ENCODE measurements at places on chromosomes 1 and 21.

- no peak for DNase-seq
Observed at GRCh38 chr1:224192082-224192788, 9.2 kb downstream of the DEGS1 start.

DNA sequence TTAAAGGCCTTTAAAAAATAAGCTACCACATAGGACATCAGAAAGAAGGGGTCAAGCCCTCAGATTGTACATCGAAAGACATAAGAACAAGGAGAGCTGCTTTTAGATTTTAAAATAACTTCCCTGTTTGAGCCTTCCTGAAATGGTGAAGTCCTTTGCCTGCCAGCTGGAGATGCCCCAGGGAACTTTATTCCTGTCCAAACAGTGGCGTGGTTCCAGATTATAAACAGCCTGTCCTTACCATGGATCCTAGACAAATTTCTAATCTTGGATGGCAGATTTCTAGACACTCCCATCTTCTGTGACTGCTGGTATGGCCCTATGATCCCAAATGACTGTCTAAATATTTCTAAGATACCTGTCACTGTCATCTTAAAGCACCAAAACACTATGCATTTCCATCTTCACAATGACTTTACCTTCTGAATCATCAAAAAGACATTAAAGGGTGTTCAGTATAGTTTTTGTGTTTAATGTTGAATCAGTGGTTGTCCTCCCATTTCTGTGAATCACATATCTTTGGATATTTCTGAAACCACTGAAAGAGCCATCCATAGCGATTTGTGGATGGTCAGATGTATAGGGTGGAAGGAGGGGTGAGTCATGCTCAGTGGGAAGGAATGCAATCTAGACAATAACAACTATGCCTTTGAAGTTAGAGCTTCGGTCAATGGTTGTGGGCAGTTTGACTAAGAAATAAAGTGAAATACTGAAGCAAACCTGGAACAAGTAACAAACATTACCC, 23.2 kb downstream of the ILDR2 start:
- peak; percentile 58 for DNase-seq

GRCh38 chr1:231986631-231987336, 360.2 kb downstream of the DISC1 start:
- no peak for DNase-seq

DNA sequence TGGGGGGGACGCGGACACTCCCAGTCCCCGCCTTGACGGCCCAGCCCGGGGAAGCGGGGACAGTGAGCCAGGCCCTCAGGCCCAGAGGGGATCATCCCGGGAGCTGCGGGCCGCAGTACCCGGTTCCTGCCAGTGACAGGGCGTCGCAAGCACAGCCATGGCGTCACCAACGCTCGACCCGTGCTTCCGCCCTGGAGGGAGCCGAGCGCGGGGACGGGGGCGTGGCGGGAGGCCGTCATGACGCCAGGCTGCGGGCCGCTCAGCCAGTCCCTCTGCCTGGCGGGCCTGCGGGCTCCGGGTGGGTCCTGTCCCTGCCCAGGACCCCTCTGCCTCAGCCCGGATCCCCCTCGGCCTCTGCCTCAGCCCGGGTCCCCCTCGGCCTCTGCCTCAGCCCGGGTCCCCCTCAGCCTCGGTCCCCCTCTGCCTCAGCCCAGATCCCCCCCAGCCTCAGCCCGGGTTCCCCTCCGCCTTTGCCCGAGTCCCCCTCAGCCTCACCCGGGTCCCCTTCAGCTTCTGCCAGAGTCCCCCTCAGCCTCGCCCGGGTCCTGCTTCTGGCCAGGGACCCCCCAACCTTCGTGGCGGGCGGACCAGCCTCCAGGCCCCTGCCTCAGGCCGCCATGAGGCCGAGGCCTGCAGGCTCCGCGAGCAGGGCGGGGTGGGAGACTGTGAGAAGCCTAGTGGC, 2.3 kb upstream of the SLC2A5 start:
- no peak for DNase-seq

DNA sequence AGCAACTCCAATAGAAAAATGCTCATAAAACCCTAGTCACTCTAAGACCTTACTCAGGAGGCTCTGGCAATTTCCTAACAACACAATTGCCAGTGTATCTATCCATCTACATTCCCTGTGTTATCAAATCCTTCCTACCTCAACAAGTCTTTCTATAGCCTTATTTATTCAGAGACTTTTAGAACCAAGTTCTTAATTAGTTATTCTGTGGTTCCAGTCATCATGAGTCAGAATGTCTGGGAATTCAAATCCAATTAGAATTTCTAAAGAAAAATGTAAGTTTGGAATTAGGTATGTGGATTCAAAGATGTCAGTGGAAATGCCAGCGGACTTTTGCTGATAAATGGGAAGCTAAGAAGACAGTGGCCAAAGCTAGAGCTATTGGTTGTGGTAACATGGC, 302.6 kb upstream of the C1orf87 start:
- no peak for DNase-seq

DNA sequence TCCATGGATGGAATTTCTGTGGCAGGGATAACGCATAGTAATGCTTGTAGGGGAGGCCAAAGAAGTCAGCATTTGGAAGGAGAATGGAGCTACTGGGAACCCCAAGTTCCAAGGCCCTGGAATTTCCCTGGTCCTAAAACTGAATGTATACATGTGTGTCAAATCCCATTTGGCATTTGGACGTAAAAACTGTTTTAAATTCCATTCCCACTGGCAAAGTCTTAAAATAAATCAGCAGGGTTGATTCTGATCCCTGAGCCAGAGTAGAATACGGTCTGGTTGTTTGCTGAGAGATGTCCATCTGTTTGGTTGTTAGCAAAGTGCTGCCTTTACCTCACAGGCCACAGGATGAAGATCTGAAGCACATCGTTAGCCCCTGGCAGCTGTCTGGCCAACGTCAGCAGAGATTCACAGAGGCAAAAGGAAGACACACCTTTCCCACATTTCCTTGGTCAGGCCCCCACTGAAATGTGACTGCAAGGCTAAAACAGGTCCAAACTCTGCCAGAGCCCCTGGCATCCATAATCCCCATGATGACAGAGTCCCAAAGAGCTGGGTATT, 62.2 kb downstream of the GORAB start:
- no peak for DNase-seq

DNA sequence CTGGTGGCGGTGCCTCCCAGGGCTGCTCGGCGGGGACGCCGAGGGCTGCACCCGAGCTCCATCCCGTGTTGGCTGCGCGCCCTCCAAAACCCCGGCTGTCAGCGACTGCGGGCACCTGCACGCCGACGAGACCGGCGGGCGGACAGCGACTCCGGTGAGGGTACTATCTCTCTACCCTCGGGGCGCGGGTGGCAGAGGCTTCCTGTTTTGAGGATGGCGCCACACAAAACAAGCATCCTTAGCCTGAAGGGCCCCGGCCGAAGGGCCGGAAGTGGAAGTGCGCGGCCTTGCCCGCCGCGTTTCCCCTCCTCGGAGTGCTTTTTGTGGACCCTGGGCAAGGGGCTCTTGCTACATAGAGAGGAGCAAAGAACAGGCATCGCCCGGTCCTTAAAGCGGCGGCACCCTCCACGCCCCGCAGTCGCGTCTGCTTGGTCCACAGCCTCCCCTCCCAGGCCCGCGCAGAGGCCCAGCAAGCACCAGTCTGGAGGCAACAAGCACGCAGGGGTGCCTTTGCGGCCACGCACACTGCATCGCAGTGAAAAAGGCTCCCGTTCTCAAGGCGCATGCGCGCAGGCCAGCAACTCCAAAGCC, 561 bp upstream of the COQ8A start:
- DNase-seq, result peak; percentile 71

- no peak for DNase-seq
Observed at GRCh38 chr1:31598980-31599379, 18.5 kb upstream of the HCRTR1 start.

DNA sequence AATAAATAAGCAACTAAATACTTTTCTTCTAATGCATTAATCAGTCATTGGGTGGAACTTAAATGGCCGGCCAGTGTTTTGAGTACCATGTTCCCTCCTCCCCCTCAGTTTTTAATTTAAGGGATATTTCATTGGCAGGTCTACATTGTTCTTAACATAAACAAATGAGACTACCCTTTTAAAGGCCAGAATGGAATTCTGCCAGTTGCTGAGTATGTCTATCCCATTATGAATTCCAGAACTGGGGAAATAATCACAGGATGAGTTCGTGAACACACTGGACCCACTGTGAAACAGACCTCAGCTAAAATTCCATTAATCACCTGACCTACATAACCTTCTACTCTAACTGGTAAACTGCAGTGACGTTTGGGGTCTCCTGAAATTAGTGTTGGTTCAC, 305.5 kb upstream of the PKN2 start:
- no peak for DNase-seq

DNA sequence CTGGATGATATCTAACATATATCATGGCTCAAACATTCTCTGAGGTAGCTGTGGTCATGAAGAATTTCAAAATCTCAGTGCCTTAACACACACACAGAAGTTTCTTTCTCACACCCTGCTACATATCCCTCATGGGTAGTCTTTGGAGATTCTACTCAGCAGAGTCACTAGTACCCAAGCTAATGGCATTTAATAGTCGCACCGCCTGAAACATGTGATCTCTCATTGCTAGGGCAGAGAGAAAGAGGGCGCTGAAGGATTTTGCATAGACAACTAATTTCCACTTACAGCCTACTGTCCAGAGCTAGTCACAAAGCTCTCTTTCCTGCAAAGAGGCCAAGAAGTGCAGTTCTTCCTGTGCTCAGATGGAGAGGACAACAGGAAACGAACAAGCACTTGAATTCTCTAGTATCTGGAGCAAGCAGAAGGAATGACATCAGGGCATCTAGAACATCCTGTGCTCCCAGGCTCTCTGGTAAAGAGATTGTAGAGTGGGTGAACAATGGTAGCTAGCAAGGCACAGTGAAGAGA, 183.4 kb upstream of the PTBP2 start:
- DNase-seq, result peak; percentile 36

GRCh38 chr1:24276791-24277190, 42.4 kb upstream of the GRHL3 start:
- DNase-seq, result no peak

DNA sequence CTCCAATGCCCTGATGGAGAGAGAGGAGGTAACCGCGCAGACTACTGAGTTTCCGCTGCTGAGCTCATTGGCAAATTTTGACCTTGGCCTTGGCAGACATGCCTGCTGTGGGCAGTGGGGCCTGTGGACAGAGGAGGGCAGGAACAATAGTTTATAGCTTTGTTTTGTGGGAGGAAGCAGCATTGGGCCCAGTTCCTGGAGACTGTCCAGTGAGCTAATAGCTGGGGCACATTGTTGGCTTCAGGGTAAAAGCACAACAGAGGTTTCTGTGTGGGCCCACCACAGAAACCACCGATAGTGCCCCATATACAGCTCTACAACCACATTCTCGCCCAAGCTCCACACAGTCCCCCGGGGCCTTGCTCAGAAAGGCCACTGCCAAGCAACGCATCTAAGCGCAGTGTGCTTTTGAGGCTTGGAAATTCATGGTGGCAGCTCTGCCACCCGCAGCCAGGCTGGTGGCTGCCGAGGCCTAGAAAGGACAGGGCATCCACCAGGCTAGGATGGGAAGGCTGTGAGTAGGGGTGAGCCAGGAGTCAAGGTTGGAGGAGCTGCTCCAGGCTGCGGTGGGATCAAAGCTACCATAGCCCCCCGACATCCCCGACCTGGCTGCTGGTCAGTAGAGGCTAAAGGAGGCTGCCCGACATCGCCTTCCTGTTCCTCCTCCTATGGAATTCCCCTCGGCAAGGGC, 43.2 kb downstream of the NEK2 start:
- DNase-seq, result peak; percentile 71

DNA sequence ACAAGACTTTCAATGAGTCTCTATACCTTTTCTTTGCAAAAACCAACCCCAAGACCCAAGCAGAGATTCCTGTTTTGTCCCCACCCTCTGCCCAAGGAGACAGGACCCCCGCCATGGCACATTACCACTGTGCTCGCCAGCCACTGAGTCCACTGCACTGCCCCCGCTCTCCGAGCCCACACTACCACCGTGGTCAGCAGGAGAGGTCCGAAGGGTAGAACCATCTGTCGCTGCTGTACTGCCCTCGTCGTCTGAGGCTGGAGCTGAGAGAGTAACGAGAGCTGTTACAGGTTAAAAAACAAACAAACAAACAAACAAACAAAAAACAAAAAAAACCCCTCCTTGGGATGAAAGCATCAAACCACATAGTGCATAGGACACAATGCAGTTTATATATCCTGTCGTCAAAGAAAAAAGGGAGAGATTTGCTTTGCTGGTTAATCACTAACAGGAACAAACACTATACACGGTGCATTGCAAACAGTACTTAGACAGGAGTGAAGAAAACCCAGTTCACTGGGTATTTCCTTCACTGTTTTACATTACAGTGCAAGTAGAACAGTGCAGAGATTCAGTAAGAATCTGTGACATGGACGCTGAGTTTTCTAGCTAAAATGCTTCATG, 71.0 kb downstream of the UBR4 start:
- no peak for DNase-seq

- DNase-seq, result peak; percentile 72
Observed at GRCh38 chr21:44854664-44855446, 18.6 kb downstream of the PTTG1IP start.

DNA sequence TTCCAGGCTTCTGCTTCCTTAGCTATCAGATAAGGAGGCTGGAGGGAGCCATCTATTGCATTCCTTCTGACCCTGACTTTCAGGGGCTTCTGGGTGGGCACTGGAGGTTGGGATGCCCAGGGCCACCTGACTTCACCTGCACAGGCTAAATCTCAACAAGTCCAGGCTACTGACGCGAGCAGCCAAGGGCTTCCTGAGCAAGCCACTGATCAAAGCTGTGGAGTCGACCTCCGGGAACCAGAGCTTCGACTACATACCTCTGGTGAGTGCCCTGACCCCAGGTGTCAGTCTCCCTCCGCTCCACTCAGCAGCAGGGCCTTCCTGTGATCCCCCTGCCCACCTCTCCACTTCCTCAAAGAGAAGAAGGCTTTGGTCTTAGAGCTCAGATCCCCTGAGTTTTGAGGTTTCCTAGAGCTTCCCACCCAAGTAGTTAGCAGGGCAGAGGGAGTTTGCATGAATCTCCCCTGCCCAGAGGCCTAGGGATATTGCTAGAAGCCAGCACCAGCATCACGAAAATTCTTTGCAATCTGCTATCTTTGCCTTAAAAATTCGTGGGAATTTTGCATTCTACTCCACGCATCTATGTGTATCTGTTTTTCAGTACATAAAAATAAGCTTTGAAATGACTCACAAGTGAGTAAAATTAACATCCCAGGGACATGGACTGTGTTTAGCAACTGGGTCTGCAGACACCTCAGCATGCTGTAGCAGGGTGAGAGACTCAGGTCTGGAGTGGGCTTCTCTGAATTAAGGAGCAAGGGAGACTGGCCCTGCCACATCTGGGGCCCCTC, 61.4 kb downstream of the VWA5B1 start:
- DNase-seq, result no peak

GRCh38 chr1:154276797-154277196, 4.4 kb downstream of the HAX1 start:
- DNase-seq, result no peak

Data from myocyte (in vitro differentiated cells).